Fibroblast of the aortic adventitia (primary cell): ENCODE measurements at places on chromosomes 5 and 9.
A peak's percentile ranks its signal among the peaks of the same experiment; 100 is the strongest.

DNA sequence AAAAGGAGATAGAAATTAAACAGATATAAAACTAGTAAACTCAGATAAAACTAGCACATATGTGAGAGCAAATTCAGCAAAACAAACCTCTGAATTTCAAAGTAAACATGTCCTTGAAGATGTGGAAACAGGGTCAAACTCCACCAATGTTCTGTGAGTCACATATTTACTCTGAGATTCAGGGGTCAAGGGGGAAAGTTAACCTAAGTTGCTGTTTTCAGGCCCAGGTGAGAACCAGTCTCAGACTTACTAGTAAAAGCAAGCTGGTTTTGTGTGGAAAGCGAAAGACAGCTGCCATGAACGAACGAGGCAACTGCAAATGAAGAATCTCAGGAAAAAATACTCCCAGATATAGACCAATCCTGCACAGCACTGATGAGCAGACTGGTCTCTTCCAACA is 29.0 kb downstream of the PSMB7 start:
- no peak for DNase-seq

GRCh38 chr5:180040287-180041214 is 31.0 kb downstream of the RNF130 start:
- no peak for DNase-seq

DNA sequence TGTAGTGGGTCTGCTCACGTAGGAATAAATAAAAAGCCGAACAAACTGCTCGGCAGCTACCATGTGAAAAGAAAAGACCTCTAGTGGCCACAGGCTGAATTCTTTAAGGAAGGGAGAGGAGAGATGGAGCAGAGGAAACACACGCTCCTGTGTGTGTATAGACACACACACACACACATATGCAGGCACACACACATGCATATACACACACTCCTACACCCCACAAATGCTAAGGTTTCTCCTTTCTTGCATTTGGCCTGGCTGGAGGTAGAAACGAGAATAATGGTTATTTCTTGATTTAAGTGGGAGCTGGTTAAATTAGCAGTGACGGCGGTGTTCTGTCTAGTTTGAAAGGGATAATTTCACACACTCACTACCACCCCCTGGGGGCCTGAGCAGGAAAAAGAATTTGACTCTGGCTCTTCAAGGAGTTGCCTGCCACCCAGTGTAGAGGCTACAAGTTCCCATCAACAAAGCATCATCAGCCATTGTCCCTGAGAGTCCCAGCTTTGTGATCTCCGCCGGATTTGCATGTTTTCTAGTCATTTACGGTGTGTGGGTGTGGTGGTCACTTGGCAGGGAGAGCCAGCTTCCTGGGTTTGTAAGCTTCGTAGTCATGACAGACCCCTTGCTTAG is at the start of gene INSYN2B:
TSS of gene INSYN2B (minus strand) at position 78 of the 636 bp plus-strand sequence. CDS start 96,597 bp downstream, outside the sequence.
- DNase-seq = peak; percentile 94

- no peak for DNase-seq
Observed at GRCh38 chr9:23145467-23145866, 680.6 kb downstream of the ELAVL2 start.

DNA sequence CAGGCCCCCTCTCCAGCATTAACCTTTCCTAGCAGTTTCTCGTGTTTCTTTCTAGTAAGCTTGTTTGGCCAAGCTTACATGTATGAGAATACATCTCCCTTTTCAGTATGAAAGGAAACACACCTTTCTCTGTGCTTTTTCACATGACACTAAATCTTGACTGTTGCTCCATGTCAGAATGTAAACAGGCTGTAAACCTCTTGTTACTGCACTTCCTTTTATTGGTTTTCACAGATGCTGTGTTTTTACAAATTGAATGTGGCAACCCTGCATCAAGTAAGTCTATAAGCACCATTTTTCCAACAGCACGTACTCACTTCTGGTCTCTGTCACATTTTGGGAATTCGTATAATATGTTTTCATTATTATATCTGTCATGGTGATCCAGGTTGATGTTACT is 2.2 kb upstream of the CANX start:
- no peak for DNase-seq

- DNase-seq = peak; percentile 68
Observed at GRCh38 chr9:34591248-34591916, 1.9 kb upstream of the CNTFR start.

DNA sequence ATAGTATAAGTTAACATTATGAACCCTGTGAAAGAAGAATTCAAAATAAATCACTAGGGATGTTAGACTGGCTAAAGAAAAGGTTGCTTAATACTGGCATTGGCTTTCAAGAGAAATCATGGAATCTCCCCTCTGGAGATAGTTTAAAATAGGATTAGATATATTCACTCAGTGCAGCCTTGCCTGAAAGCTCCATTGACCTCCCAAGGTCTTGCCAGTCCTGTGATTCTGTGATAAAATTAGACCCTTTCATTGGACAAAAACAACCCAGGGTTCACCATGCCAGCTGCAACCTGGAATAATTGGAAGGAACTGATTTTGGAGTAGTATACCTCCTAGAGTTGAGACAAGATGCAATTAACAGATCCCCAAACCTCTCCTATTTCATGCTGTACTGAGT is 588.1 kb upstream of the MEF2C start:
- no peak for DNase-seq

- DNase-seq = no peak
Observed at GRCh38 chr5:96683392-96683791, 21.2 kb downstream of the CAST start.
